ENCODE measurements at places on chromosomes 6 and 20. TPM values are rescaled to one million over a fixed set of nuclear protein-coding genes. Genes with fewer than 3 reads are reported as not detected.

Gene SLC35D3
- not detected for polyA plus RNA-seq

Gene KCNK15
- polyA plus RNA-seq: not detected

Gene LY6G5C
- 1.5 TPM for polyA plus RNA-seq

Gene HLA-DOA
- polyA plus RNA-seq: not detected

Gene FAM209B
- polyA plus RNA-seq: 0.40 TPM

Gene SERINC1
- 27.6 TPM for polyA plus RNA-seq

Data from foreskin keratinocyte (primary cell).